Stimulated activated CD8-positive, alpha-beta memory T cell treated with anti-CD3 and anti-CD28 coated beads, Interleukin-15, amount 100 ng/mL, for 4 hours (primary cell): ENCODE measurements at places on chromosomes 3 and 15.

DNA sequence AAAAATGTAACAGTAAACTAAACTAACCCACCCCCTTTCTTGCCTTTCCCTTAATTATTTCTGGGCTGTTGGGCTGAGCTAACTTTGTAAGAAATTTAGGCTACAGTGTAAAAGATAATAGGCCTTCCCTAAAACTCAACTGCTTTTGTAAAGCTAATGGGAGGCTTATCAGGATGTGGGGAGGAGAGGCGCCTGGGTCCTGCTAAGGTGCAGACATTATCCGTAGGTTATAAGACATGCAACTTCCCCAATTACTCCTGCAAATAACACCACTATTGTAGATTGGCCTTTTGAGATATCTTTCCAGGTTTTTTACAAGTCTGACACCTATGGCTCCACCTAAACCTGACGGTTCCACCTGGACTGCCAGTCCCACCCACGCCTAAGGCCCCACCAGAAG lies 88.3 kb downstream of the NPAP1 start:
- DNase-seq: no peak

DNA sequence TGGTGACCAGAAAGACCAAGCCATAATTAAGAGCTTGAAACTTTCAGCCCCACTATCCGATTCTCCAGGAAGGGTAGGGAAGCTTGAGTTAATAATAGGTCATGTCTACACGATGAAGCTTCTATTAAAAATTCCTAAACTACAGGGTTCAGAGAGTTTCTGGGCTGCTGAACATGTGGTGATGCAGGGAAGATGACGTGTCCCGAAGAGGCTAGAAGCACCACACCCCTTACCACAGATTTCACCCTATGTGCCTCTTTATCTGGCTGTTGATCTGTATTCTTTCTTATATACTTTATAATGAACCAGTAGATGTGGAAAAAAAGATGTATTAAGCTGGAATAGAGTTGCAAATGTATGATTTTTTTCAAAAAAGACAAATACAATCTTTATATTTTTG lies 473.4 kb downstream of the NLGN1 start:
- DNase-seq: no peak

GRCh38 chr3:113773381-113773780 lies 26.5 kb downstream of the ATP6V1A start:
- no peak for DNase-seq

- DNase-seq: no peak
Measured at GRCh38 chr15:26028086-26028740, 165.1 kb upstream of the ATP10A start.

DNA sequence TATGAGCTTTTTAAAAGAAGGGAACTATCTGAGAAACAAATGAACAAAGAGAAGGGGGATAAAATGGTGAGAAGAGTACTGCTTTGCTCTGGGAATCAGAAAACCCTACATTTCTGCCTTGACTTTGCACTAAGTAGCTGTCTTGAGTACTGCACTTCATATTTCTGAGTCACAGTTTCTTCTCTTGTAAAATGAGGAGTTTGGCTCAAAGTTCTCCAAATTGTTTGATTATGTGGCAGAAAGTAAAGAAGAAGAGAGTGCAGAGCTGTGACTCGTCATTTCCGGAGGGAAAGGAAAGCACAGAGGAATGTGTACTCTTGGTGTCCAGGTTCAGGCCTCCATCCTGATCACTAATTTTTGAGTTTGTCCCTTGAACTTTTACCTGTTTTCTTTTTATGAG lies 54.7 kb downstream of the TP63 start:
- DNase-seq: no peak

DNA sequence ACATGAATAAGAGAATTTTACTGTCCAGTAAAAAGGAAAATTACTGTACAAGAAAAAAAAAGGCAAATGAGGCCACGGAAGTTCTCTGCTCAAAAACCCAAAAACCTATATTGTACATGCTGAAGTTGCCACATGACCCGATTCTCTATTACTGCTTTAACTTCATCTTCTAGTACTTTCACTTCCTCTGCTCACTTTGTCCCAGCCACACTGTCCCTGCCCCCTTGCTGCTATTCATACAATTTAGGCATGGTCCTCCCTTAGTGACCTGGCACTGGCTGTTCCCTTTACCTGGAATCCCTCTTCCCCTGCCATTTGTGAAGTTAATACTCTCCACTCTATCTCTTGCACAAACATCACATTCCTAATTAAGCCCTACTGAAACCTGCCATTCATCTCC lies 457.4 kb downstream of the MAGI1 start:
- no peak for DNase-seq
